ENCODE measurements at places on chromosomes 7 and 10. TPM values are rescaled to one million over a fixed set of nuclear protein-coding genes. Genes with fewer than 3 reads are reported as not detected.

GRCh38 chr7:6172224-6172909 lies 100.1 kb downstream of the CYTH3 start:
- no peaks in the 10 kb centered on the region for H3K36me3 ChIP-seq
- H3K4me1 ChIP-seq: no peaks in the 10 kb centered on the region
- no peak for DNase-seq
- H3K27ac ChIP-seq: no peak overlapping the region

- no peak overlapping the region for H3K4me3 ChIP-seq
- no peak for DNase-seq
- H3K27ac ChIP-seq: no peak overlapping the region
- no peaks in the 10 kb centered on the region for H3K27me3 ChIP-seq
- H3K36me3 ChIP-seq: peaks cover 3% of the 10 kb centered on the region
These were observed 62.2 kb downstream of the POLL start for GRCh38 chr10:101525848-101526247.

YKT6 gene
- total RNA-seq: 91.8 TPM

GPR26 gene
- total RNA-seq: not detected

KIF11 gene
- 38.7 TPM for total RNA-seq
